ENCODE measurements at places on chromosomes 11 and 22. TPM values are rescaled to one million over a fixed set of nuclear protein-coding genes. Genes with fewer than 3 reads are reported as not detected.

DNA sequence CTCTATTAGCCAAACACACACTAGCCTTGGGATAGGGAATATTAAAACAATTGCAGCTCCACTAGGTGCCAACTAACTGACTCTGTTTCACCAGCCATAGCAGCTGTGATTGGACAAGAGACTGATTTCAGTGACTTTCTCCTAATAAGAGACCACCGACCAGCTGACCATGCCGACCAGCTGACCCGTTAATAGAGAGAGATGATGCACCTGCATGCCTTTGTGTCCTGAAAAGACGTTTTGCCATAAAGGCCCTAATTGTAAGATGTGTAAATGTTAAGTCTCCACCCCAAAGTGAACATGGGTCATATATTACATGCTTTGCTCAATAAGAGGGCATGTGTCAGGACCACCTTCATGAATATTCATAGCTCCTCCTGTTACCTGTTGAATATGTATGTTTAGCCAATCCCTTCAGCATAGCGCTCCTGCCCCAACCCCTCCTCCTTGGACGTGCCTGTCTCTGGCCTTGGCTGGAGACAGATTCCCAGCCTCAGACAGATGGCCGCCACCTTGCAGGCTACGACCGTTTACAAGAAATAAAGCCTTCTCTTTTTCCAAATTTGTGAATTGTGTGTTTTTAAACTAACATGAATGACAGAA lies 1.3 kb upstream of the NADSYN1 start:
- DNase-seq, result no peak

DNA sequence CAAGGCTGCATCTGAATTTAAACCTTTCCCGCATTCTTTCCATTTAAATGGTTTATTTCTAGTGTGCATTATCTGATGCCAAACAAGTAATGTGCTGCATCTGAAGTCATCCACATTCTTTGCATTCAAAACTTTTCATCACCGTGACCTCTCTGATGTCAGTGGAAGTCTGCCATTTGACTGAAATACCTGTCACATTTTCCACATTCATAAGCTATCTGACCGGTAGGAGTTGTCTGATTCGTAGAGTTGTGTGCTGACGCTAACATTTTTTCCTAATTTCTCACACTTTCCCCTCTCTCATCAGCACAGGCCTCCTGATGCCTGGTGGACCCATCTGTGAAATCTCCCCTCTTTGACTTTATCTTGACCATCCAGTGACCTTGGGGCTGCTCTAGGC lies 79.9 kb upstream of the BARX2 start:
- DNase-seq, result peak; percentile 67

DNA sequence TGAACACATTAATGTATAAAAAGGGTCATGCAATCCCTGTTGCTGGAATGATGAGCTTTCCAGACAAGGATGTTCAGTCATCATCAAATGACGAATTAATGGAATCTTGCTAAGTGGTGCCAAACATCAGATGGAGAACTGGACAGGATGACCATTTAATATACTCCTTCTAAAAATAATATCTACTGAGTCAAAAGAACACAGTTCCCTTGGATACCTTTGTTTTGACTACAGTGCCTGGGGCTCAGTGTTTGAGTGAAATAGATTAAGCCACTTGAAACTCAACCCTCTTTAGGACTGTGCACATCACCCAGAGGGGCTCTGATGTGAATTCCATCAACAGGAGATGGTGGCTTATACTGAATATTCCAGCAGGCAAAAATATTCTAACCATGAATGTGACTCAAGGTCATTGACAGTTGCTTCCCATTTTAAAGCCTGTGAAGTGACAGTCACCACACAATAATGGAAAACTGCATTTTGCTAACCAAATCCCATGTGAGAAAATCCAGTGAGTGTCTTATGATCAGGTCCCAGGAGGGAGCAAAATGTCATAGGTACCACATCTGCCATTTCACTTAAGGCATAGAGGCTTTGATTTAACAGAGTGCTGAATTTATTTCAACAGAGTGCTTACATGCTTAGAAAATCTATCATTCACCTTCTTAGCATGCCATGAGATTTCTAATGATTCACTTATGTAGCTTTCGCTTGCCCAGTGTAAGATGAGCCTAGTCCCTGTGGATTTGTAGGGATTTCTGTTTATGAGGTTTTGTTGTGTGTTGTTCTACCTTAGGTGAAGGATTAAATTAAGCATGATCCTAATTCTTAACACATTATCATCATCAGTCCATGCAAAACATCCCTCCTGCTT lies 41.3 kb upstream of the SLN start:
- DNase-seq, result no peak

Gene SDF2L1
- total RNA-seq, result 16.6 TPM

Gene XRRA1
- 27.3 TPM for total RNA-seq

Gene TRIM29
- 10.2 TPM for total RNA-seq

Gene BAIAP2L2
- not detected for total RNA-seq

- DNase-seq, result no peak
Observed at GRCh38 chr22:29204455-29205183, 1.1 kb upstream of the EMID1 start.

Gene FIBIN
- total RNA-seq, result not detected

Gene VPREB1
- not detected for total RNA-seq

DNA sequence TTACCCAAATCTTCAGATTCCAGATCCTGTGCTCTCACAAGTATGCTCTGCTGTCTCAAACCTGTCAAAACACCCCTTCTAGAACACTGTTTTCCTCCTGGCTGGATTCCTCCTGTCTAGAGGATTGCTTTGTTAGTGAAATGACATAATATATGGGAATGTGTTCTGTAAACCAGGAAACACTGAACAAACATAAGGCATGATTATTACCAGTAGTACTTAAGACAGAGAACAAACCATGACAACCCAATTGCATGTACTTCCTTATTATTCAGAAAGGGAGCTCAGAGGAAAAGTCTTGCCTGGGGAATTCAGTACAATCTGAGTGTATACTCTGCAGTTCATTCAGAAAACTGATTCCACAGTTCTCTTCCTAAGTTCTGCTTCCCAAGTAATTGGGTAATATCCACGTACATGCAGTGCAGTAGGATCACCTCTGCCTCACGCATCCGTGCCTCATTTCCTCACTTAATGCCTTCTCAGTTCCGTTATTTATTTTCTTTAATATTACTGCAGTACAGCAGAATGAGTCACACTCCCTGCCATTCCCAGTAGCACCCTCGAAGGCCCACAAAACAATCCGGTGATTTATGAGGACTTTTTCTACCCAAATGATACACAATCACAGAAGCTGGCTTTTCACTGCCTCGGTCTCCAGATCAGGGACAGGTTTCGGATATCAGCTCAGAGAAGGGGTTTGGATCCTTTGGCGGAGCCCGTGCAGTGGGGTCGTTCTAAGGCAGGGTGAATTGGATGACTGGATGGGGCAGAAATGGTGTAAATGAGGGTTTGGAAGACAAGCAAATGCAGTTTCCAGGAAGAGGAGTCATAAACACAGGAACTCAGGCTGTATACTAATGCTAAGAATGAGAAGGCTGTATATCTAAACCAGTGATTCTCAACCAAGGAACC lies 896.9 kb downstream of the KCNA4 start:
- peak; percentile 78 for DNase-seq

Gene CELSR1
- total RNA-seq, result 19.6 TPM

Gene OR10D3
- total RNA-seq, result not detected

Gene ESAM
- total RNA-seq, result 0.10 TPM

All from A172 (cell line).